ENCODE measurements at places on chromosomes 3 and 15.

GRCh38 chr15:28892789-28893610 is 7.2 kb downstream of the APBA2 start:
- DNase-seq: no peak

DNA sequence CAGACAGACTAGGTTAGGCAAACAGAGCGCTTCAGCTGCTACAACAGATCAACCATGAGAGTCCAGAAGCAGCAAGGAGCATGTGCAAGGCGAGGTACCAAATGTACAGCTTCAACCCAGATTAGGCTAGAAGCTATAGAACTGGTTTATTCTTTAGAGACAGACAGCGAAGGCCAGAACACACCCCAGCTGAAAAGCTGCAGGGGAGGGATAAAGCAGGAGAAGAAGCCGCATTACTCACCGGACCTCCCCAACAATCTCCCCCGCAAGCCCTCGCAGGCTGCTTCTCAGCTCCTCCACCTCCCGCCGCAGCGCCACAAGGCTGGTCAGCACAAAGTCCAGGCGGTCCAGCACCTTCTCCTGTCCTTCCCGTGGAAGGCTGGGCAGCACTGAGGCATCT is 3.3 kb downstream of the RMDN3 start:
- DNase-seq: no peak

- DNase-seq: no peak
Measured at GRCh38 chr15:75061272-75061671, 37.9 kb downstream of the PPCDC start.

- DNase-seq: no peak
Measured at GRCh38 chr3:14273901-14274611, 95.4 kb downstream of the LSM3 start.

GRCh38 chr15:78791357-78791756 is 19.9 kb downstream of the ADAMTS7 start:
- no peak for DNase-seq
